ENCODE measurements at places on chromosomes 1 and 21.

DNA sequence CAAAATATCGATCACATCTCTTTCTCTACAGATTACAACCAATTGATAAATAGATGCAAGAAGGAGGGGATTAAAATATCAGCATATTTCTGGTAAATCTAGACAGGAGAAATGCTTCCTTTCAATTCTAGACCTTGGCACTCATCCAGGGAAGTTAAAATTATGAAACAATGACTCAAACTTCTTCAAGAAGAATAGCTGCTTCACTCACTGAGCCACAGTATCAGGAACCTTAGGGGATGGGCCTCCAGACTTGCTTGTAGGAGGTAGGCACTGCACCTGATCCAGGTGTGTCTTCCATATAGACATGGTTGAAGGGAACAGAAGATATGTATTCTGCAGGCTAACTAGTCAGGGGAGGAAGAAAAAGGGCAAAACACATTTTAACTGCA, 9.8 kb downstream of the SLAMF7 start:
- no peak for DNase-seq

DNA sequence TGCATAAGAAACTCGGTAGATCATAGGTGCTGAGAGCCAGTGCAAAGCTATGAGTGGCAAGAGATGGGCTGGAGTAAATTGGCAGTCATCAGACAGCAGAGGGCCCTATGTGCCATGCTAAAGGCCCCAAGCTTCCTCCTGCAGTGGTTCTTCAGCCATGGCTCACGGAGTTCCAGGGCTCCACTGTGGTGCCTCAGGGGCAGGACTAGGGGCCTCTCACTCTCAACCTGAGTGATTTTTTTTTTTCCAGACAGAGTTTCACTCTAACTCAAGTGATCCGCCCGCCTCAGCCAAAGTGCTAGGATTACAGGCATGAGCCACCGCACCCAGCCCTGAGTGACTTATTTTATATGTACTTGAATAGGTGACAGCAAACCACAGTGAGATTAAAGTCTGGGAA, 10.4 kb upstream of the GJA8 start:
- DNase-seq = no peak

- DNase-seq = no peak
Measured at GRCh38 chr1:245894843-245895242, 612.2 kb downstream of the SMYD3 start.

- DNase-seq = no peak
Measured at GRCh38 chr1:196651637-196652215, at the start of gene CFH. TSS of gene CFH (plus strand) at chr1:196652043. CDS start at chr1:196652118, 75 bp downstream.

- no peak for DNase-seq
Measured at GRCh38 chr21:32702702-32703101, 25.1 kb downstream of the SYNJ1 start.

- DNase-seq = no peak
Measured at GRCh38 chr1:2250721-2251281, 22.7 kb downstream of the SKI start.
